ENCODE measurements at places on chromosomes 4 and X. TPM values are rescaled to one million over a fixed set of nuclear protein-coding genes. Genes with fewer than 3 reads are reported as not detected.

GRCh38 chr4:76301068-76301774 lies 5.3 kb upstream of the STBD1 start:
- no peak overlapping the region for H3K4me3 ChIP-seq
- peaks cover 20% of the 10 kb centered on the region for H3K4me1 ChIP-seq
- H3K27ac ChIP-seq = peak overlapping the region; percentile 72
- peaks cover 4% of the 10 kb centered on the region for H3K27me3 ChIP-seq

The GAK gene
- total RNA-seq = 76.7 TPM

- H3K4me1 ChIP-seq = no peaks in the 10 kb centered on the region
- no peak overlapping the region for H3K27ac ChIP-seq
- DNase-seq = no peak
- H3K36me3 ChIP-seq = no peaks in the 10 kb centered on the region
- no peak overlapping the region for H3K4me3 ChIP-seq
These were observed 15.7 kb downstream of the CCKAR start for GRCh38 chr4:26474551-26474950.

- H3K4me1 ChIP-seq = peaks cover 36% of the 10 kb centered on the region
- H3K27me3 ChIP-seq = no peaks in the 10 kb centered on the region
- DNase-seq = no peak
- H3K4me3 ChIP-seq = no peak overlapping the region
- peak overlapping the region; percentile 76 for H3K27ac ChIP-seq
These were observed 46.3 kb downstream of the ATP10D start for GRCh38 chr4:47531241-47531953.

DNA sequence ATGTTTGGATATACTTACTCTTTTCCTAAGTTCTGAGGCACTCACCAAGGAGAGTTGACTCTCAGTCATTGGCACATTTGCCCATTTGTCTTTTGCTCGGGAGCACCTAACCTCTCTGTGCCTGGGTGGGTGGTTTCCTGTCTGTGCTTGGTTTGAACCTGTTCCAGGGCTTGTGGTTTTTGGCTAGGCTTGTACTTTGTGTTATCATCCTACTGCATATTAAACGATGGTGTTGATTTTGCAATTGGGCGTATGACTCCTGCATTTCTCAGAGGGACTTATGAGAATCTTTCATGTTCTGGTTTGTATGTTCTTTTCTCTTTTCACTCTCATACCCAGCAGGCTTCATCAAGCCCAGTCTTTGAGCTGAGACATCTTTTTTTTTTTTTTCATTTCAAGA lies 161.7 kb downstream of the BTC start:
- peaks cover 18% of the 10 kb centered on the region for H3K4me1 ChIP-seq
- H3K27ac ChIP-seq = peak overlapping the region; percentile 78

DNA sequence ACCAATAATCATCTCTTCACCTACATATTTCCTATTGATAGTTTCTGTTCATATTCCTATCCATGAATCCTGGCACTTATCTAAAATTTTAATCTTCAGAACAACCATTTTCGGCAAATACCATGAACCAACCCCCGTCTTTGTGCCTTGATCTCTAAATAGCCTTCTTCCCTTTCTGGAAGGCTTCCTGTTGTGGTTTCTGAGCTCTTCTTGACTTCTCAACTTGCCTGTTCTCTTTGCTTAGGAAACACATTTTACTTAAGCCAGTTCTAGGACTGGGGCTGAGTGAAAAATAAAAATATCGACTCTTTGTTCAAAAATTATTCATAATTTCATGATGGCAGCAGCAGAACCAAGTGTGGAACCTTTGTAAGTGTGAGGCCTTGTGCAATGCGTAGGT lies 882.4 kb downstream of the C4orf33 start:
- H3K36me3 ChIP-seq = no peaks in the 10 kb centered on the region
- no peak overlapping the region for H3K4me3 ChIP-seq
- H3K27ac ChIP-seq = no peak overlapping the region
- H3K27me3 ChIP-seq = no peaks in the 10 kb centered on the region
- no peak for DNase-seq

The MMRN1 gene
- not detected for total RNA-seq

The MUC7 gene
- total RNA-seq = not detected

GRCh38 chr4:181202240-181202639 lies 1041.0 kb upstream of the TENM3 start:
- H3K4me3 ChIP-seq = no peak overlapping the region
- no peak for DNase-seq
- no peaks in the 10 kb centered on the region for H3K4me1 ChIP-seq
- H3K27ac ChIP-seq = no peak overlapping the region
- H3K36me3 ChIP-seq = no peaks in the 10 kb centered on the region
- peaks cover 6% of the 10 kb centered on the region for H3K27me3 ChIP-seq

DNA sequence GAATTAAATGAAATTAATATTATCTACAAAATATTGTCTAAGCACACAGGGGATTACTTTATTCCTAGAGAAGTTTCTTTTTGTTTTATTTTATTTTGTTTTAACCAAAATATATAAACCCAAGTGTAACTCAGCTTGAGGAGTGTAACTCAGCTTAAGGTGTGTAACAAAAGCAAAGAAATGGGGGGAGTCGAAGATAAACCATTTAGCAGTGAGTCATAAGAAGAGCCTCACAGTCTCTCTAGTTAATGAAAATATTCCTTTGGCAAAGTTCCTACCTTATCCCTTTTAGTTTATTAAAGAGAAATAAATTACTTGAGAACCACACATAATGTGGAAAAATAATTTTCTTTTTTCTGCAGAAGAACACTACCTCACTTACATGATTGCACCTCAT lies 261.8 kb downstream of the KCTD8 start:
- H3K36me3 ChIP-seq = no peaks in the 10 kb centered on the region
- H3K4me3 ChIP-seq = no peak overlapping the region
- H3K27me3 ChIP-seq = no peaks in the 10 kb centered on the region
- no peaks in the 10 kb centered on the region for H3K4me1 ChIP-seq

The MTMR8 gene
- total RNA-seq = 1.5 TPM

- H3K4me1 ChIP-seq = no peaks in the 10 kb centered on the region
- H3K27me3 ChIP-seq = no peaks in the 10 kb centered on the region
- H3K36me3 ChIP-seq = peaks cover 52% of the 10 kb centered on the region
- H3K4me3 ChIP-seq = no peak overlapping the region
These were observed 39.6 kb upstream of the CPLX1 start for GRCh38 chr4:865572-865971.

The MAPK10 gene
- 19.2 TPM for total RNA-seq

DNA sequence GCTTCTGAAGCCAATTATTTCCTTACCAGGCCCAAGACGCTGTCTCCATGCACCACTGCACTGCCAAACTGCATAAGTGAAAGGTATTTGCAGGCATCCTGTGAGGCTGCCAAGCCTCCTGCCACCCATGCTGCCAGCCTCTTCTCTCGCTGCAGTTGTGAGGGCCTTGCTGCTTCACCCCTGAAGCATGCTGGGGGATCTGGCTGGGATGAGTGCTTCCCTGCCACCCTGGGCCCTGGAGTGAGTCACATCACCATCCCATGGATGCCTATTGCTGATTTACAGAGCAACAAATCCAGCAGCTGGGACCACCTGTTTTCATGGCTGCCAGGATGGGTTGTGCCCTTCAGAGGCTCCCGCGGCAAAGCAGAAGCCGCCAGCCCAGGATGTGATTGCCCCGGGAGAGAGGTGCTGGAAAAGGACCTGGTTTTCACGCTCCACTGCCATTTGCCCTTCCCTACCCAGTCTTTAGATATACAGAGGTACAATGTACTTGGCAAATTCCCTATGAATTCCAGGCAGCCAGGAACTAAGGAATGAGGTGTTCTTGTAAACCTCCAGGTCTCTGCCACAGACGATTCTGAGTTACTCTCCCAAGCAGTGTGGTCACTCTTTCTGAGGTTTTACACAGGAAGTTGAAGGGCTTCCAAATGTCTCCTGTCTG lies 41.5 kb upstream of the PTCHD1 start:
- no peaks in the 10 kb centered on the region for H3K36me3 ChIP-seq
- no peaks in the 10 kb centered on the region for H3K4me1 ChIP-seq
- no peak for DNase-seq
- H3K27ac ChIP-seq = no peak overlapping the region
- no peaks in the 10 kb centered on the region for H3K27me3 ChIP-seq

The SYTL5 gene
- 2.5 TPM for total RNA-seq

The HSFX2 gene
- 0.64 TPM for total RNA-seq

DNA sequence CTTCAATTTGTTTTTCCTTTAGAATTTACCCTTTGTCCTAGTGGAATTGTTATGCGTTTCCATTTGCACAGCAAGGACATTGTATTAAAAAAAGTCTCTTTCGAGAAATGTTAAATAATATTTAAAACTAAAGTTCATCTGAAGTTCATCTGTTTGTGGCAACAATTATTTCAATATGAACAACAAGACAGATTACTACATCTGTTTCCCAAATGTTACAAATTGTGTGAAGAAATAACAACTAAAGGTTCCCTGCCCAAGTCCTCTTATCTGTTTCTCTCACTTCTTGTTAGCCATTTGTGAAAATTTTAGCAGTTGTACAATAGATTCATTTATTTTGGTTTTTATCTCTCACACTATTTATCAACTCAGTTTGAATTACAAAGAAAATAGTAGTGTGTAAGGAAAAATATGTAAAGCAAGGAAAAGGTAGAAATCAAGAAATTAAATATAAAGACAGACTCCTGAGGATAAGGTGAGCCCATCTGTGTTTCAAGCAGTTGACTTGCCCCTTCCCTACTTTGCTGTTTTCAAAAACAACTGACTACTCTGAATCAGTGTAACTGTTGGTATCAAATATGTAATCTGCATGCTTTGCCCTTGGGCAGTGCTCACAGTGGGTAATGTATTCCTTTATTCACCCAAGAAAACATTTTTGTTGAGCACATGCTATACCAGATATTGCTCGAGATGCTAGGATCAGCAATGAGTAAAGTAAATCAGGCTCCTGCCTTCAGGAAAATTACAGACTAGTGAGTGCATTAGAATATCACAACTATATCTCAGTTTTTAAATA lies 118.9 kb upstream of the PCDH7 start:
- H3K27me3 ChIP-seq = no peaks in the 10 kb centered on the region
- H3K27ac ChIP-seq = no peak overlapping the region
- peaks cover 9% of the 10 kb centered on the region for H3K4me1 ChIP-seq
- DNase-seq = no peak
- H3K36me3 ChIP-seq = no peaks in the 10 kb centered on the region

DNA sequence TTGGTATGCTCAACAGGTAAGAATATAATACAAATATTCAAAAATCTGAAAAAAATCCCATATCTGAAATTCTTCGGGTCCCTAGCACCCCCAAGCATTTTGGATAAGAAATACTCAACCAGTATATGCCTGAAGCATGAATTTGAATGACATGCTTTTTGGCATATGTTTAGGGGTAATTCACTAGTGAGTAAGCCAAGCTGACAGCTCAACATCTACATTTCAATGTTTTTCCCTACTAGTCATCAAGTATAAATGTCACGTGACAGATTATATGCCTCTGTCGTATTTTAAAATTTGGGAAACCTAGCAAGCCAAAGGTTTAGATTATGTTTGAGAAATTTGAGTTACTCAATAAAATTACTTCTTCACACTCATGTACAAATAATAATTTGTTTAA lies 125.1 kb downstream of the FGF16 start:
- no peak overlapping the region for H3K27ac ChIP-seq
- H3K4me3 ChIP-seq = no peak overlapping the region
- no peaks in the 10 kb centered on the region for H3K27me3 ChIP-seq
- H3K4me1 ChIP-seq = no peaks in the 10 kb centered on the region
- no peak for DNase-seq

DNA sequence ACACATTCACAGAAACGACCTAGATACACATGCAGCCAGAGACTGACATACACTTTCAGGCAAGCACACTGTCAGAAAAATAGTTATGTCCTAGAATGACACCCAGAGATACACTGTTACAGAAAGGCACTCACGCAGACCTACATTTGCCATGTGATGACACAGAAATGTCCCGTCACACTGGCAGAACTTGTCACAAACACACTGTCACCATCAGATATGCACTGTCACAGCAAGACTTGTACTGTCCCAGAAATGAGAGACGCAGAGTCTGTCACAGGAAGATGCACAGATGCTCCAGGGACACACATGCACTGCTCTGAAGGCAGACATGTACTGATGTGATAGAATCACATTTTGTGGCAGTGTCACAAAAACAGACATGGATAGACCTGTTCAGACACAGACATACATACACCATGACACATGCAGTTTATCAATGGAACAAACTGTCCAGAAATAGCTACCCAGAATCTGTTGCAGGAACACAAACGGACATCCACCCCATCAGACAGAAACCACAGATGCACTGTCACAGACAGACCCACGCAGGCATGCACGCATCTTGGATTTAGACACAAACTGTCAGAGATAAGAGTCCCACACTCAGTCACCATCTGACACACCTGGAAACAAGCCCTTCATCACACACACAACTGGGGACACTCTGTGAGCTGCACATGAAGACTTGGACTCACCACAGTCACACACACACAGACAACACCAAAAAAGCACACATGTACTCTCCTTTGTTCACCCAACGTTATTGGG lies 1.3 kb upstream of the PIM2 start:
- H3K4me3 ChIP-seq = no peak overlapping the region
- DNase-seq = no peak
- peaks cover 26% of the 10 kb centered on the region for H3K4me1 ChIP-seq
- peak overlapping the region; percentile 94 for H3K27ac ChIP-seq

- no peak overlapping the region for H3K27ac ChIP-seq
- no peak for DNase-seq
- H3K4me1 ChIP-seq = peaks cover 12% of the 10 kb centered on the region
- no peaks in the 10 kb centered on the region for H3K27me3 ChIP-seq
- H3K36me3 ChIP-seq = no peaks in the 10 kb centered on the region
These were observed 52.5 kb downstream of the LINC00632 start for GRCh38 chrX:140762061-140762460.

DNA sequence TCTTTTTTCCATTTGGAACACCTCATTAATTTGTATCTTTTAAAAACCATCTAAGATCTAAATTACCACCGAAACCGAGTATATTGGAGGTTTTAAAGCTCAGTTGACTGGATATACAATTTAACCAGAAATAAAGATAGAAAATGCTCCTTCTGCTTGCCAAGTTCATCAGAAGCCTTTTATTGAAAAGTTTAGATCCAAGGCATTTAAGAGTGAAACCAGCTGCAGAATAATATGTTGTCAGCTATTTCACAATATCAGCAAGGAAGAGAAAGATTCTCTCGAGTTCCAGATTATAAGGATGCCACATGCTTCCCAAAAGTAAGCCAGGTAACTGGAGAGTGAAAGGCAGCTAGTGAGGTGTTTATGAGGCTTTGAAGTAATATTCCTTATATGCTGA lies 217.4 kb downstream of the DCTD start:
- DNase-seq = no peak
- H3K4me1 ChIP-seq = no peaks in the 10 kb centered on the region
- no peak overlapping the region for H3K4me3 ChIP-seq

- H3K36me3 ChIP-seq = no peaks in the 10 kb centered on the region
- peaks cover 34% of the 10 kb centered on the region for H3K4me1 ChIP-seq
- no peak overlapping the region for H3K27ac ChIP-seq
- H3K4me3 ChIP-seq = no peak overlapping the region
- H3K27me3 ChIP-seq = no peaks in the 10 kb centered on the region
These were observed 7.6 kb upstream of the DCLK2 start for GRCh38 chr4:150070464-150071170.

GRCh38 chrX:45709381-45709780 lies 508.7 kb upstream of the DIPK2B start:
- no peak for DNase-seq
- H3K4me3 ChIP-seq = no peak overlapping the region
- H3K36me3 ChIP-seq = no peaks in the 10 kb centered on the region
- no peaks in the 10 kb centered on the region for H3K27me3 ChIP-seq
